ENCODE measurements at places on chromosomes 5 and 9.

DNA sequence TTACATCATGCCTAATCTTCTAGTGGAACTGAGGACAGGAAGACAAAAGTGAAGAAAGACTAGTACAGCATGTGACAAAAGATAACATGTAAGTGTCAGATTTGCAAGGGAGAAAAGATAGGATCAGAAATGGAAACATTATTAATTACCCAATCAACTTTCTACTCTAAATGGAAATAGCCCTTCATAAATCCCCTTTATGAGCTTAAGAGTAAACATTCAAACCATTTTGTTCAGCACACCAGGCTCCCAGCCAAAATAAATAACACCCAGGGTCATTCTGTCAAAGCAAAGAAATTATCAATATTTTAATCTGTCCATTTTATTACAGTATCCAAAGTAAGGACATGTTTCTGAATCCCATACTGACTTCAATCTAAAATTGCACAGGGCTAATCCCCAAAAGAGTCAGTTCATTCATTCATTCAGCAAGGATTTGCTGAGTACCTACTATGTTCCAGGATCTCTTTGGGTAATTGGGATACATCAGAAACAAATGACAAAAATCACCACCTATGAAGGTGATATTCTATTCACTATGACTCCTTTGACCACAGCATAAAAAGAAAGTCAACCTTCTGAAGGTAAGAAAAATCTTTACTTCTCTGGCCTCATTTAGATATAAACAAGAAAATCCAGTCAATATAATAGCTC is 5.3 kb downstream of the PRELID2 start:
- DNase-seq: no peak

DNA sequence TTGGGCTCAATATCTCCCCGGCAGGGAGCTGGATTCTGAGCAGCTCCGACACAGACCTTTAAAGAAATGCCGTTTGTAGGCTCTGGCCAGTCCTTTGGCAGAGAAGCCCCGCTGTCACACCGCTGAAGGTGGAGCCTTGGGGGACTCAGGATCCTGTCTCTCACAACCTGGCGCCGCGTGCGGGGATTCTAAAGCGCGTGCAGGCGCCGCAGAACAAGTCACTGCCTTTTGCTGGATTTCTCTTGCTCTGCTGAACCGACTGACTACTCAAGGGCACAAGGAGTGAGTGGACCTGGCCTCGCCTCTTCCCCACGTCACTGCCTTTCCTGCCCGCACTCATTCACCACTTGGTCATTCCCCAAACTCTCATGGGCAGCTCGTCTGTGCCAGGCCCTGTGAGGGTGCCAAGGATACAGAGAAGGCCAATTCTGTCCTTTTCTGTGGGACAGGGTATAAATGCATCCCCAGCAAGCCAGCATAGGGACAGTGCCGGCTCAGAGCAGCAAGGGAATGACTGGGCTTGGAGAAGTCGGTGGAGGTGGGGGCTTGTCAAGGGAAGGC is 69.3 kb downstream of the CRB2 start:
- DNase-seq: no peak

DNA sequence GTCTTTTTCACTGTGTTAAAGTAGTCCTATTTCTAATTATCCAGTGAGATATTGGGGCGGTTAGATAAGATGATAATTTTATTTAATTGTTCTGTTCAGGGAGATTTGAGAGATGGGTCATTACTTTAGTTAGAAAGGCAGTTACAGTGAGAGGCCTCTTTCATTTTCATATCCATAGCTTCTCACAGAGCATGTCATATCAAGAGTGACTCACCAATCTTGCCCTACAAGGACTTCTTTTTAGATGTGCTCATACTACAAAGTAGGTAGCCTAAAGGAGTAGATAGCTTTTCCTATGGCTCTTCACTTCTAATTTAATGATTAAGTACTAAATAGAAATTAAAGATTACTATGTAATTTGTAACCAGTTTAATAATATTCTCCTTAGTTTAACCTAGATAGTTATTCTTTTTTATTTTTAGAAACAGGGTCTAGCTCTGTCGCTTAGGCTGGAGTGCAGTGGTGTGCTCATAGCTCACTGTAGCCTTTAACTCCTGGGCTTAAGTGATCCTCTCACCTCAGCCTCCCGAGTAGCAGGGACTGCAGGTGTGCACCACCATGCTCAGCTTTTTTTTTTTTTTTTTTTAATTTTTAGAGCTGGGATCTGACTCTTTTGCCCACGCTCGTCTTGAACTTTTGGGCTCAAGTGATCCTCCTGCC is 71.0 kb downstream of the FER start:
- peak; percentile 50 for DNase-seq

DNA sequence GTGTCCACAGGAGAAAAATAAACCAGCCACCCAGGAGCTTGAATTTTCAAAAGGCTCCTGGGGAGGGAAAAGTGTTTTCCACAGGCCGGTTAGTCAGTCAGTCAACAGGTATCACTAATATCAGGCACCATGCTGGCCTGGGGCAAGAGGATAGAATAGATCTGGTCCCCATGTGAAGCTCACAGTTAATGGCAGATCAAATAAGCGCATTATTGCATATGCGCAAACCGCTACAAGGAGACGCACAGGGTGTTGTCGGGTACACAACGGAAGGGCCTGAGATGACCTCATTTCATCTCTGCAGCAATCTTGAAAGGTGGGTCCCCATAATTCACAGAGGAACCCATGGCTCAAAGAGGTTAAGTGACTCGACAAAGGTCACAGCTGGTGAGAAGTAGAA is 260.7 kb downstream of the CRB2 start:
- no peak for DNase-seq

DNA sequence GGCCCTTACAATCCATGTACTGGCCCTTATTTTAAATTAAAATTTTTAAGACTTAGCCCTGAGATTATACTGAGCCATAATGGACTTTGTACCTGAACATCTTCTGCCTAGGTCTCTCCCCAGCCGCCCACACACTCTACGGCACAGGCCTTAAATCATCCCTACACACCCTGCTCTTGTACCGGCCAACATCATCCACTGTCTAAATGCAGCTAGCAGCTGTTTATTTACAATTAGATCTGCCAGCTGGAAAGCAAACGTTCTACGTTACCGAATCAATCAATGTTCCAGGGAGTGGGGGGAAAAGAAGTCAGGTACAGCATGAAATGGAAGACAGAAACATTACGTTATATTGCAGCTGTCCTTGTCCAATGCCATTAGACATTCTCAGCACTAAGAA is 88.4 kb upstream of the GRAMD2B start:
- DNase-seq: no peak

DNA sequence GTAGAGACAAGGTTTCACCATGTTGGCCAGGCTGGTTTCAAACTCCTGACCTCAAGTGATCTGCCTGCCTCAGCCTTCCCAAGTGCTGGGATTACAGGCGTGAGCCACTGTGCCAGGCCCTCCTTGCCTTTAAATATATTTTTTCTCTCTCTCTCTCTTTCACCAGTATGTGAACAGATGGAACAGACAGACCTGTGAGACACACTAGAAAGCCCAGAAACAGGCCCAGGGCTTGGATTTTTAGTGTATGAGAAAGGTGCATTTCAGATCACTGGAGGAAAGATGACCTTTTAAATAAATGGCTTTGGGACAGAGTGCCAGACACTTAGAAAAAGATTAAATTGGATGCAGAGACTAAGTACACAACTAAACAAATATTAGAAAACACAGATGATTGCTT is 3.1 kb downstream of the RASGEF1C start:
- no peak for DNase-seq

DNA sequence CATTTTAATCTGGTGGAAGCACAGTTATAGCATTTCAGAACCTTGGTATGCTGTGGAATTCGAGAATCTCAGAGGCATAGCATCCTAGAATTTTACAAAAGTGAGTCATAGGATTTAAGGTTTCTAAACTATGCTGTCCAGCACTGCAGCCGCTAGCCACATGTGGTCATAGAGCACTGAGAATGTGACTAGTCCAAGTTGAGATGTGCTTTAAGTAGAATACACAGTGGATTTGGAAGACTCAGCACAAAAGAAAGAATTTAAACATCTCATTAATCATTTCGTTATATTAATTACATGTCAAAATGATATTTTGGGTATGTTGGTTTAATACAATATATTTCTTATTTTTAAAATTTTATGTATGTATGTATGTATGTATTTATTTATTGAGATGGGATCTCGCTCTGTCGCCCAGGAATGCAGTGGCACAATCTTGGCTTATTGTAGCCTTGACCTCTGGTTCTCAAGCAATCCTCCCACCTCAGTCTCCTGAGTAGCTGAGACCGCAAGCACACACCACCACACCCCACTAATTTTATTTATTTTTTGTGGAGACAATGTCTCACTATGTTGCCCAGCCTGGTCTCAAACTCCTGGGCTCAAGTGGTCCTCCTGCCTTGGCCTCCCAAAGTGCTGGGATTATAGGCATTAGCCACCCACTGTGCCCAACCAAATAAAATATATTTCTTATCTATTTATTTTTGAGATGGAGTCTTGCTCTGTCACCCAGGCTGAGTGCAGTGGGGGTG is 20.4 kb upstream of the RPS14 start:
- DNase-seq: peak; percentile 95

- DNase-seq: no peak
These were observed 45.8 kb downstream of the ARHGEF37 start for GRCh38 chr5:149627070-149627469.

DNA sequence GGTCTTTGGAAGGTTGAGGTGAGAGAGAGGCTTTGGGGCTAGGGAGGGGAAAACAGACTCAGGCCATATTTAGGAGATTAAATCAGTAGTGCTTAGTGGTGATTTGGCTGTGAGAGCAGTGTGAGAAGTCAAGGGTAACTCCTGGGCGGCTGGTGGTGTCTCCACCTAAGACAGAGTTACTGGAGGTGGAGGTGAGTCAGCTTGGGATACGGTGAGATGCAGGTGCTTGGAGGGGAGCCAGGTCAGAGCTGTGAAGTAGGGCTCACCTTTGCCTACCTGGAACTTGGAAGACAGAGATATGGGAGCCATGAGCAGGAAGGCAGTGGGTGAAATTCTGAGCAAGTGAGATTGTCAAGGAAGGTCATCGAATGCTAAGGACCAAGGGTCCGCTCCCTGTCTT is 24.5 kb downstream of the RGS3 start:
- no peak for DNase-seq
